HFFc6 (cell line): ENCODE measurements at places on chromosomes 7 and 10. TPM values are rescaled to one million over a fixed set of nuclear protein-coding genes. Genes with fewer than 3 reads are reported as not detected.

- peak; percentile 92 for DNase-seq
These were observed 142.0 kb downstream of the ARID5B start for GRCh38 chr10:62043421-62044021.

DNA sequence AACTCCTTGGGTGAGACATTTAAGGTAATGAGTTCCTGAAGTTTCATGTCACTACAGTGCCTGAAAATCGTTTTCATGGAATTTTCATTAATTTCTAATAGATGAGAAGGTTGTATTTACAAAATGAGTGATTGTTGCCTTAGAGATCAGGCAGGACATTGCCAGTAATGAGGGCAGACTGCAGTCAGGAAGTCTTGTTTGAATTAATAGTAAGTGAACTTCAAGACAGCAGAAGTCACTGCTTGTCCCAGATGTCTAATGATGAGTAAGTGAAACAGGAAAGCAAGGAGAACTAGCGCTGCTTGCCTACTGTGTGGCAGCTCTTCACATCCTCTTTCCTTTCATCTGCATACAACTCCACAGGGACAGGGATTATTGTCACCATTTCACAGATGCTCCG is 237.4 kb downstream of the BAMBI start:
- no peak for DNase-seq

DNA sequence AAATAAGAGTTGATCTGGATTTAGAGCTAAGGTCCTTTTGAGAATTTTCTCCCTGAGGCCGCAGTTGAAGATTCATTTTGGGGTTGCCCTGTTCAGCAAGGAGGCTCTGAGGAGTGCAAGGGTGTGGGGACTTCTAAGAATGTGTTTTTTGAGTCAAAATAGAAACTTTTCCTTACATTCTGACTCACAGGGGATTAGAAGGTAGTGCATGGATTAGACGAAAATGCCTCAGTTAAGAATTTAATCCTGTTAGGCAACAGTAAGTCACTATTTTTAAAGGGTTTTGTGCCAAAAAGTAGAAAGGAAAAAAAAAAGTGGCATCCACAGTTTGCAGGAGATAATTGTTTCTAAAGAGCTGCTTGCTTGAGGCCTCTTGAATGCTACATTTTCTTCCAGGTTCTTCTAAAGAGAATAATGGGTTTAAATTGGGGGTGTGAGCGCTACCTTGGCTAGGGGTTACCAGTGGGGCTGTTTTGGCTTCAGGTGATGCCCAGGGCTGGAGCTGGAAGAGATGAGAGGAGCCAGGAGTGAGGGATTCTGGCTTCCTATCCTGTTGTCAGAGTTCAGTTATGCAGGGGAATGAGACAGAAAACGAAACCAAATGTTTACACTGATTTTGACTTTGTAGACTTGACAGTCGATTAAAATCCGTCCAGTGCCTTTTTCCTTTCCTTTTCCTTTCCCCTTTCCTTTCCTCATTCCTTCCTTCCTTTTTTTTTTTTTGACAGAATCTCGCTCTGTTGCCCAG is 52.9 kb downstream of the BAMBI start:
- DNase-seq, result peak; percentile 9

GRCh38 chr7:24498439-24498838 is 74.8 kb upstream of the PALS2 start:
- no peak for DNase-seq

GRCh38 chr7:87918740-87919139 is 15.3 kb upstream of the ADAM22 start:
- no peak for DNase-seq

C1GALT1 gene
- total RNA-seq, result 31.2 to 47.4 TPM (median 33.5 TPM) in 3 replicates

DNA sequence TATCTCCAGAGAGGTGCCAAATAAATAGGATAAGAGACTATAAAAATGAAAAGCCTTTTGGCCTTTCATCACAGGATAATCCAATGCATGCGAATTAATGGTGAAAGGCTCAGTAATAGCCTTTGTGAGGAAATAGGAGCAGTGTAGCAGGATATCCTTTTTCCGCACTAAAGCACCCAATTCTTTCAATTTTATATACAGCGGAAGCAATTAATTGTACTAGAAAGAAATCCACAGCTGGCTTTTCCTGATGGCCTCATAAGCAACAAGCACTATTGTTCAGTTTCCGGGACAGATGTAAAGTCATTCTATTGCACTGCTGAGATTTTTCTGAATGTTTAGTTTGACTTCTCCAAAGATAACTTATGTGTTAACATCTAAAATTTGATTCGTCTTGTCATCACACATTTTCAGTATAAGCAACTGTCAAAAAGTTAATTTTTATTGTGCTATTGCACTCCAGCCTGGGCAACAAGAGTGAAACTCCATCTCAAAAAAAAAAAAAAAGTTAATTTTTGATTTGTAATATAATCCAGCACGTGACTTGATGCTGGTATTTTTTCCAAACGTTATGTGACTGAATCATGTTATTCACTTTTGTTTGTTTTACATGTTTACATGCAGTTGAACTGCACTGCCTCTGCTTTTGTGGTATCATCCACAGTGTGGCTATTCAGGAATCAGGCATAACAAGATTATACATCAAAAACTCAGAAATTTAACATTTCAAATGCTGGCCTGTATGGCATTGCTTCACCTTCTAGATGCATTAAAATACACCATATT is 8.4 kb upstream of the BMPR1A start:
- DNase-seq, result peak; percentile 36

ZKSCAN5 gene
- total RNA-seq, result 10.0 and 10.3 TPM in 2 replicates

GRCh38 chr7:150439967-150440366 is 10.5 kb upstream of the GIMAP8 start:
- DNase-seq, result no peak
